NCI-H1092 treated with DMSO at 0.1 percent for 48 hours (cell line): ENCODE measurements at places on chromosomes 3 and 15.

- no peak for DNase-seq
Measured at GRCh38 chr3:95002438-95003046, 939.7 kb downstream of the NSUN3 start.

DNA sequence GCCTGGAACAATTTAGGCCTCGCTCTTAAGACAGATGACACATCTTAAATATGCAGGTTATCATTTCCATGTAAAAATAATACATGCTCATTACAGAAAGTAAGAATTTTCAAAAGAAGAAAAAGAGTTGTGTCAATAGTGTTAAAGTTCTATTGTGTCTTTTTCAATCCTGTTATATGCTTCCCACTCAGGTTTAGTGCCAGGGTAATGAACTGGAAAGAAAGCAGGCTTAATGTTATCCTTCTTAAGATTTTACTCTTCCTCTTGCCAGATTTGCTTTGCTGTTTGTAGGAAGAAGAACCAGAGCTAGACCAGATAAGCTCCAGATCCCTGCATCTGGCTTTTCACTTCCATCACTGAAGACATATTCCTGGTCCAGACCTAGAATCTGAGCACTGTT lies 128.6 kb downstream of the TPRG1 start:
- no peak for DNase-seq

GRCh38 chr3:141539431-141540187 lies 52.8 kb downstream of the RASA2 start:
- DNase-seq: no peak

GRCh38 chr15:79230766-79231165 lies 51.8 kb upstream of the ANKRD34C start:
- no peak for DNase-seq

DNA sequence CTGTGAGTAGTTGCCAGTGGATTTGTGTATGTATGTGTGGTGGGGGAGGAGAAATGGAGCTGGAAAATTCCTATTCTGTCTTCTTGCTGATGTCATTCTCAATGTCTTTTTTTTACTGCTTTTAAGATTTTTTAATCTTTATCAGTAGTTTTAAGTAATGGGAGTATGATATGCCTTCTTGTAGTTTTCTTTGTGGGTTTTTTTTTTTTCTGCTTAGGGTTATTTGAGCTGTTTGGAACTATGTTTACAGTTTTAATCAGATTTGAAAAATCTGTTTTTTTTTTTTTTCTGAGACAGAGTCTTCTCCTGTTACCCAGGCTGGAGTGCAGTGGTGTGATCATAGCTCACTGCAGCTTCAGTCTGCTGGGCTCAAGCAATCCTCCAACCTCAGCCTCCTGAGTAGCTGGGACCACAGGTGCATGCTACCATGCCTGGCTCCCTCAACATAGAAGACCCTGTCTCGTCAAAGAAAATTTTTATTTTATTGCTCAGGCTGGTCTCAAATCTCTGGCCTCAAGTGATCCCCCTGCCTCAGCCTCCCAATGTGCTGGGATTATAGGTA lies 37.1 kb downstream of the RPL39L start:
- no peak for DNase-seq

GRCh38 chr3:132659365-132660051 lies at the start of gene ACAD11:
Gene ACAD11 (minus strand): TSS chr3:132659809. CDS start chr3:132659751, 58 bp downstream.
- peak; percentile 77 for DNase-seq

- peak; percentile 37 for DNase-seq
Measured at GRCh38 chr15:76139368-76140073, 79.7 kb downstream of the TMEM266 start.

DNA sequence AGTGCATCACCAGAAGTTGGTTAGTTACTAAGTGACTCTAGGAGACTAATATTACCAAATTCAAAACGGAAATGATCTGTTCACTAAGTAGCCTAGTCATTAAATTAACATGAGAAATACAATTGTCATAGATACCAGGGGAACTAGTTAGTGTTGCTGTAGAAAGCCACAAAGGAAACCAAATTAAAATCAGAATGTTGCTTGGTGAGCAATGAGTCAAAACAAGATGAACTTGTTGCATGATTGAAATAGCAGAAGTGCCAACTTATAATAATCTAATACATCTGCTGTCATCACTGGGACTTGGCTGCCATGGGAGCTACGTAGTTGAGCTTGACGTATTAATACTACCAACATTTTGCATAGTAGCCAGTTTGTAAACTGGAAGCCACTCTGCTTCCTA lies 458.1 kb downstream of the DIPK2A start:
- no peak for DNase-seq

DNA sequence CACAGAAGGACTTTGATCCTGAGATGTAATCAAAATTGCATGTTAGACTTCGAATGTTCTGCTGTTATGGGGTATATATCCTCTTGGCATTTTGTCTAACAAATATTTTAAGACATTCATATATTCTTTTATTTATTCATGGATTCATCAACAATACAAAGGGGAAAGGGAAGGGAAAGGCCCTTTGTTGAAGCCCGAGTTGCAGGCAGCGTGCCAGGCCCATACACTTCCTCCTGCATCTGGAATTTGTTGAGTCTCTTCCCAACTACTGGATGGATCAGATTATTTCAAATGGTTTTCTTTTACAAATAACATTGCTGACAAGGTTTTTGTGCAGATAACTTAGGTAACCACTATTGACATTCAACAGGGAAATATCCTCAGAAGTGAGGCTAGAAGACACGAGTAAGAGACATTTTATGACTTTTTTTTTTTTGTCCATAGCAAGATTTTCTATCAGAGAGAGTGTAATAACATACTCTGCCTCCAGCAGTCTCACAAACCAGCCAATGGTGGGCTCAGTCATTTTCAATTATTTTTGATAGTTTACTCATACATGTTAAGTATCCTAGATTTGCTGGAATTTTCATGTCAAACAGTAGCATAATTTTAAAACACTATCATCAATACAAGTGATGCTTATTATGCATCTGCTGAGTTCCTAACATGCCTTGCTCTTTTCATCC lies 94.3 kb downstream of the RPL39L start:
- no peak for DNase-seq

DNA sequence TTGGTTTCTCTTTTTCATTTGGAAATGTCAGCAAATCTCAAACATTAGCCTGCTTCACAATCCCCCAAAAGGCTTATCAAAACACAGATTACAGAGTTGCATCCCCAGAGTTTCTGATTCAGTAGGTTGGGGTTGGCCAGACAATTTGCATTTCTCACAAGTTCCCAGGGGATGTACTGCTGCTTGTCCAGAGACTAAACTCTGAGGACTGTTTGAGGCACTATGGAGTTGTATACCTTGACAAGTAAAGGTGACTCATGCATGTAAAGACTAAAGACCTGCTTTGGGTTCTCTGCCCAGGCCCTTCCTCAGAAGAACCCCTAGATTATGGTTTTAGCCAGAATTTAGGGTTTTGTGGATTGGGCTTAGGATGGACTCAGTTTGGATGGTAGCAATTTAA lies 151.1 kb upstream of the ARHGEF26 start:
- no peak for DNase-seq

DNA sequence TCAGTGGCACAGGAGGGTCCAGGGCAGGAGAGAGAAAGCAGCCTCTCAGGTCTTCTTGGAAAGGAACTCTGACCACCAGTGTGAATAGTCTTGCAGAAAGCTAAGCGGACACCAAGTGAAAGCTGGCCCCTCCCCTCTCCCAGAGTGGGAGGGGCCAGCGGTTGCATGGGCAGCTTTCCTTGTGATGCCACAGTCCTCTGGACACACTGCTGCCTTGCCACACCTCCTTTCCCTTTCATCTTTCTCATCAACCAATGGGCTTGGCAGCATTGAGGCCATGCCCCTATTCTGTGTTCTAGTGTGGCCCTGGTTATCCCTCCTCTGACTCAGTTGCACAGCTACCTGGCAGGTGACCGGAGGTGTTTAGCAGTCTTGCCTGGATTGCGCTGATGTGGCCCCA lies 49.7 kb upstream of the GOLGA6B start:
- no peak for DNase-seq

- DNase-seq: no peak
Measured at GRCh38 chr15:68375716-68376220, 56.2 kb downstream of the ITGA11 start.

DNA sequence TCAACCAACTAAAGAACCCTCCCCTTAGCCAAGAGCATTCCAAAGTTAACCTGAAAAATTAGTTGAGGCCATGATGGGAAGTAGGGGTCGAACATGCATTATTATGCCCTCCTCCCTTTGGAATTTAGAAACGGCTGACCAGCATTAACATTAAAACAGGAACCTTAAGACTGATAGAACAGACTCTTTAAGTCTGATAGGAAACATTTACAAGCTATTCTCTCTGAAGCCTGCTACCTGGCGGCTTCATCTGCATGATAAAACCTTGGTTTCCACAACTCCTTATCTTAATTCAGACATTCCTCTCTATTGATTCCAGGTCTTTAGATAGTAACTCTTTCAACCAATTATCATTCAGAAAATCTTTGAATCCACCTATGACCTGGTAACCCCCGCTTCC lies 331.0 kb downstream of the CGGBP1 start:
- no peak for DNase-seq

DNA sequence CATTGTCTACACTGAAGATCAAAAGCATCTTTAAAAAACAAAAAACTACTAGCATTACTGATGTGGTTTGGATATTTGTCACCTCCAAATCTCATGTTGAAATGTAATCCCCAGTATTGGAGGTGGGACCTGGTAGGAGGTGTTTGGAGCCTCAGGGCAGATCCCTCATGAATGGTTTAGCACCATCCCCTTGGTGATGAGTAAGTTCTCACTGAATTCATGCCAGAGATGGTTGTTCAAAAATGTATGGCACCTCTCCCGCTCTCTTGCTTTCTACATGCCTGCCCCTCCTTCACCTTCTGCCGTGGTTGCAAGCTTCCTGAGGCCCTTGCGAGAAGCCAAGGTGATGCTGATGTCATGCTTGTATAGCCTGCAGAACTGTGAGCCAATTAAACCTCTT lies 136.6 kb upstream of the FHIT start:
- no peak for DNase-seq
